ENCODE measurements at places on chromosomes 7 and 10. TPM values are rescaled to one million over a fixed set of nuclear protein-coding genes. Genes with fewer than 3 reads are reported as not detected.

H2BK1 gene
- total RNA-seq, result not detected

PLEKHS1 gene
- total RNA-seq, result not detected

SAP25 gene
- total RNA-seq, result not detected

UTF1 gene
- total RNA-seq, result not detected

PSPH gene
- total RNA-seq, result 28.8 TPM

All from diencephalon (tissue), 1 donor.